Skin of body (tissue), 3 donors: ENCODE measurements at places on chromosomes 6 and 20. TPM values are rescaled to one million over a fixed set of nuclear protein-coding genes. Genes with fewer than 3 reads are reported as not detected.

DNA sequence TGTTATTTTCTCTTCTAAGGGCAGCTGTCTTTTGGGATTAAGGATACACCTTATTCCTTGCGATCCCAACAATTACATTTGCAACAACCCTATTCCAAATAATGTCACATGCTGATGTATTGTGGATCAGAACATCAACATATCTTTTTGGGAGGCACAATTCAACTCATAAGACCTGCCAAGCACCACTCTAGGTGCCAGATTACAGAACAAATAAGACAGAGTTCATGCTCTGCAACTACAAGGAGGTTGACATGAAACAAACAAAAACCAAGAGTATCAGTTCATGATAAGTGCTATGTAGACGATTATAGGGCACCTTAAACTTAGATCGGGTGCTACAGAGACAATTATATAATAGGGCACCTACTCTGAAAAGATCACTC lies 203.2 kb upstream of the SGK1 start:
- no peak for DNase-seq

GRCh38 chr6:142728364-142728763 lies 216.6 kb downstream of the HIVEP2 start:
- no peak for DNase-seq

DNA sequence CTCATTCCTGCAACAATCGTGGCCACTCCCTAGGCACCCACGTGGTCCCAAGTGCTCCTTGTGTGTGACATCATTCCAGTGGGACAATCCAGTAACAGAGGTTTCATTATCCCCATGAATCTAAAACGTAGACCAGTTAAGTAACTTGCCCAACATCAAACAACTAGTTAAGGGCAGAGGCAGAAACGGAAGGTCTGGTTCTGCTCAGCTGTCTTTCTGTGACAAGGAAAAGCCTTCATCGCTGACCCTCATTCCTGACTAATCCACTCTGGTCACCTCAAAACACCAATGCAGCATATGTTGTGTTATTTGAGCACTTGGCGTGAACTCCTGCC lies 261.4 kb upstream of the JARID2 start:
- no peak for DNase-seq

- DNase-seq, result no peak
These were observed 50.3 kb downstream of the TRPC4AP start for GRCh38 chr20:35042268-35042667.

The MUCL3 gene
- not detected for total RNA-seq

The NOTCH4 gene
- 8.1 TPM for total RNA-seq

The DEF6 gene
- total RNA-seq, result 10.9 TPM

The SLC2A4RG gene
- 21.5 TPM for total RNA-seq

The UNC5CL gene
- 0.30 TPM for total RNA-seq

DNA sequence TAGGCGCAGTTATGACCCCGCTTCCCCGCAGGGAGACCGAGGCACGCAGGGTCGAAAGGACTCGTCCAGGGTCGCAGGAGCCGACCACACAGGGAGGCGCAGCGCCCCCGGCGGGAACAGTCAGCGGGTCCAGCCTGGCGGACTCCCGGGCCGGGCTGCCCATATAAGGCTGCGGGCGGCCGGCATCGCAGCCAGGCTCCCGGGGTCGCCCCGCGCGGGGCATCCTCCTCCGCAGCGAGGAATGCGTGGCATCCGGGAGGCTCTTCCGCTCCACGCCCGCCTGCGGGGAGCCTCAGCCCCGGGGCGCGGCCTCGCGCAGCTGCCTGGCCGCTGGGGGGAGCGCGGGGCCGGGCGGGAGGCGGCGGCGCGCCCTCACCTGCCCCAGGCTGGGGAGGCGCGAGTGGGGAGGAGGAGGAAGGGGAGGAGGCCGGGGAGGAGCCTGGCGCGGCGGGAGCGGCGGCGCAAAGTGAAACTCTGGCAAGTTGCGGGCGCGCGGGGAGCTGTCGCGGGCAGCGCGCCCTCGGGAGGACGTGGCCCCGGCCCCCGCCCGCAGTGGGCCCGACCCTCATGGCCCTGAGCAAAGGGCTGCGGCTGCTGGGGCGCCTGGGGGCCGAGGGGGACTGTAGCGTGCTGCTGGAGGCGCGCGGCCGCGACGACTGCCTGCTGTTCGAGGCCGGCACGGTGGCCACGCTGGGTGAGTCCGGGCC lies at the start of gene SYNJ2:
SYNJ2 (plus strand) TSS at position 469 of the 707 bp plus-strand sequence; CDS start at position 568, 99 bp downstream.
- DNase-seq, result peak; percentile 41

The GSTA2 gene
- not detected for total RNA-seq

DNA sequence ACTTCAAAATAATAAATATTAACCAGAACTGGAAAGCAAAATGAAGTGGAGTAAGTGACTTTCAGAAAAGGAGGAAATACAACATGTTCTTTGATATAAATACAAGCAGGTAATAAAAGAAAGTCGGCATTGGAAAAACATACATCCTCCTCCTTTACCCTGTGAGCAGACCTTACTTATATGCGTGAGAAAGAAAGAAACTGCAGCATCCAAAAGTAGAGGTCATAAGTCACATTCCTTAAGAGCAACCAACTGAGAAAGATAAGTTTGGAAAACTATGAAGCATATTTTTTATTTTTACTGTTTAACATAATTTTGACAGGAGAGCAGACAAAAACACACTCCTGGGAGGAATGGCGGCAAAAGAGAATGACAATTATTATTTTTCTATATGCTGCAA lies 155.5 kb downstream of the HACE1 start:
- DNase-seq, result no peak

DNA sequence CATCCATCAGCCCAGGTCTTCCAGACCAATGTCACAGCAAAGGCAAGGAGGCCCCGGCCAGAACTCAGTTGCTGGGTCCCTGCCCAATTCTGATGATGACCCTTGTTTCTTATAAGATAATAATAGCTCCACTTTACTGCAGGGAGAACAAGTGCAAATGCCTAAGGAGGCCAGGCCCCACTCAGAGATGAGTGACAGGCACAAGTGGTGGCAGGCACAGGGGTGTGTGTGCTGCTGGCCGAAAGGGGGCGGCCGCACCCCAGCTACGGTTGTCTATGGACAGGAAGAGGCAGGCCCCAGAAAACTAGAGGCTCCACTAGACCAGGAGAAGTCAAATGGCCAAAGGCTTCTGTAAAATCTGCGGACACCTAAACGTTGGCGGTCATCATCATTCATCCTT lies 28.6 kb downstream of the GNAS-AS1 start:
- no peak for DNase-seq

DNA sequence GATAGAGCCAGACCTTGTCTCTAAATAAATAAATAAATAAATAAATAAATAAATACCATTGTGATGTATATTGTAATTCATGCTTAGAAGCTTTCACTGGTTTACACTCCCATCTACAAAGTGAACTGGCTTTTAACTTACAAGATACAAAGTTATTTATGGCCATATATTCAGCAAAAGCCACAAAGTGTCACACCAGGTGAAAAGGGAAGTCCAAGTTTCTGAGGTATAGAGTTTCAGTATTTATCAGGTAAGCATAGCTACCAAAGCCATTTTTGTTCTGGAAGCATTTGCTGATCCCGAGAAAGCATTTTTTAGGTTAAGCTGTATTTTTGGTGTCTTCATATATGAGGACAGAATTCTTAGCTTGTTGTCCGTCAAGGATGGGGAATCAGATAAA lies 22.1 kb upstream of the PKIG start:
- DNase-seq, result no peak

DNA sequence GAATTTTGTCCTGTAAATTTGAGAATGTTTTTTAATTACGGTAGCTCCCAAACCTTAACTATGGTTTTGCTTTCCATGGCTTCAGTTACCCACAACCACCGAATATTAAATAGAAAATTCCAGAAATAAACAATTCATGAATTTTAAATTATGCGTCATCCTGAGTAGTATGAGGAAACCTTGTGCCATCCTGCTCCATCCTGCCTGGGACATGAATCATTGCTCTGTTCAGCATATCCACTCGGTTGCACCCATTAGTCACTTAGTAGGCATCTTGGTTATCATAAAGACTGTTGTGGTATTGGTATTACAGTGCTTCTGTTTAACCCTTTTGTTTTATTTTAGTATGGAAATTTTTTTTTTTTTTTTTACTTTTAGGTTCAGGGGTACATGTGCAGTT lies 39.7 kb downstream of the KCNS1 start:
- no peak for DNase-seq

The TMEM239 gene
- total RNA-seq, result not detected

DNA sequence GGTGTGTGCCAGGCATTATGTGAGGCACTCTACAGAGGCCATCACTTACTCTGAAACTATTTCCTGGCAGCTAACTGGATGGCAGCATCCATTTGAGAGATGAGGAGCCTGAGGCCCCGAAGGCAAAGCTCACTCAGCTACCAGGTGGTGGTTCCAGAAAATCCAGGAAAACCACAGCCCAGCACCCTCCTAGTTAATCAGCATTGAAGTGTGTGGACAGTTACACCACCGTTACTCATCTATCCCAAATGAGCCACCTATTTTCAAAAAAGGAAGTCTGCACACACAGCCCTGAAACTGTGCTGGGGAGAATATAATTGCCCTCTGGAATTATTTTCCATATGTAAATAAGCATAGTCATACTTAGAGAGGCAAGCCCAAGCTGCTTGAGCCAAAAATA lies 67.4 kb downstream of the CNBD2 start:
- DNase-seq, result no peak

DNA sequence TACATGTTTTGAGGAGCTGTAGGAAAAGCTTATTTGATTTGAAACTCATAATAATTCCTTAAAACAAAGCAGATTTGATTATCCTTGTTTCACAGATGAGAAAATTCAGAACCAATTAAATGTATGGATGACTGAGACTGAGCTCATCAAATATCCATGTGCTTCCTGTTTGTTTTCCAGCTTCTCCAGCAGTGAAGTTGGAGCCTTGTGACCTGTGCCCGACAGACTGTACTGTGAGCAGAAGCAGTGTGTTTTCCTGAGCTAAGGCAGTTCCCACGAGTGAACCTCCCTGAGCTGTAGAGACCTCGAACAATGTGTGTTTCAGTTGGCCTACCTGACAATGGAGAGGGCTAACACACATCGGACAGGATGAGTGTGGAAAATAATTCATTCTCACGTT lies 599.5 kb upstream of the NRSN1 start:
- no peak for DNase-seq

The EYA2 gene
- total RNA-seq, result 0.59 TPM

The MTFR2 gene
- 0.89 TPM for total RNA-seq

The ULBP2 gene
- total RNA-seq, result 0.89 TPM

- DNase-seq, result no peak
These were observed 78.0 kb downstream of the VEGFA start for GRCh38 chr6:43847741-43848630.

- no peak for DNase-seq
These were observed 62.9 kb downstream of the MRPL14 start for GRCh38 chr6:44064089-44064947.

The SGK2 gene
- 8.3 TPM for total RNA-seq

The GHRH gene
- not detected for total RNA-seq

The PTPN1 gene
- total RNA-seq, result 15.5 TPM

- DNase-seq, result no peak
These were observed 30.3 kb downstream of the CEBPB start for GRCh38 chr20:50220894-50221365.

The PTCRA gene
- total RNA-seq, result not detected

- no peak for DNase-seq
These were observed 396.7 kb downstream of the HACE1 start for GRCh38 chr6:104462811-104463599.

DNA sequence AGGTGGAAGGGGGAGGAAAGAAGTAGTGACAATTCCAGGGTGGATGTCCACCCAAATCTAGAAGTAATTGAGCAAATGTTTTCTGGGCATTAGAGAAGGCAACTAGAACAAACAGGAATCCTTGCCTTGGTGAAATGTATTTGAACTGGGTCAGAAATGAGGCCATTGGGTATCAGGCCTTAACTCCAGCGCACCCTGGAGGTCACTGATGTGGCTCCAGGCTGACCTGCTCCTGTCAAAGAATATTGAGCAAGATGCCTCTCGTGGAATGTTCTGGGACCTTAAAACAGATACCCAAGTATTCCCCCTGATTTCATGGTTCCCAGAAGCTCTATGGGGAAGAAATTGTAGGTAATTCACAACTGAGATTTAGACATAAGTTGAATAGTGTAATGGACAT lies 6.9 kb downstream of the HLA-DPB1 start:
- peak; percentile 5 for DNase-seq

- peak; percentile 14 for DNase-seq
These were observed 40.5 kb downstream of the SLC22A1 start for GRCh38 chr6:160162030-160162566.

The KLC4 gene
- 15.6 TPM for total RNA-seq

The ANKEF1 gene
- total RNA-seq, result 1.3 TPM

DNA sequence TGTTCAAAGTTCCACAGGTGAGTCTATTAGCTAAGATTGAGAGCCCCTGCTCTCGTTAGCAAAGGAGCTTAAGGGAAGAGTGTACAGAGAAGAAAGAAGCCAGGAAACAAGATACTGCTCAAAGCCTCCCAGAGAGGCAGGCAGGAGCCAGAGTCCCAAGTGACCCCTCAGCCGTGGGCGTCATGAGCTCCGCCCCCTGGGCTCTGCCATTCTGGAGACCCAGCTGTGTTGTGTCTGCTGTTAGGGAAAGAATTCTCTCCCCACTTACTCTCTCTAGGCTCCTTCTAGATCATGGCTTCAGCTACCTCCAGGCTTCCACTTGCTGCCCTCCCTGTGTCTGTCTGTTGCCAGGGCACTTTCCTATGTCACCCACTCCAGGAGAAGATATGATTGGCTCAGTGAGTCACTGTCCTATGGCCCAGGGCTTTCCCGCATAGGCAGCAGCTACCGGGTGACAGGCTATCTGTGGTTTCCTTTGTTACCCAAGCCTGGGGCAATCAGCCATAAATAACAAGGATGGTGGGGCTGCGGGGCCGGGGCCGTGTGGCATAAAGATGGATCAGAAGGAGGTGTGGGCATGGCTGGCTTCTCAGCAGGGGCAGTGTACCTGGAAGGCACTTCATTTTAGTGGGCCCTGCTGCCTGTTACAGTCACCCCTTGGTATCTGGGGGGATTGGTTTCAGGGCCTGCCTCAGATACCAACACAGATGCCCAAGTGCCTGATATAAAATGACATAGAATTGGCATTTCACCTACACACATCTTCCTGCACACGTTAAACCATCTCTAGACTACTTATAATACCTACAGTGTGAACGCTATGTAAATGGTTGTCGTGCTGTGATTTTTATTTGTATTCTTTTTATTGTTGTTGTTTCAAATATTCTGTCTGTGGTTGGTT lies 118.9 kb downstream of the ARMC2 start:
- no peak for DNase-seq

The ZNF311 gene
- total RNA-seq, result 1.5 TPM

GRCh38 chr20:2010533-2010932 lies 16.7 kb upstream of the PDYN start:
- no peak for DNase-seq

DNA sequence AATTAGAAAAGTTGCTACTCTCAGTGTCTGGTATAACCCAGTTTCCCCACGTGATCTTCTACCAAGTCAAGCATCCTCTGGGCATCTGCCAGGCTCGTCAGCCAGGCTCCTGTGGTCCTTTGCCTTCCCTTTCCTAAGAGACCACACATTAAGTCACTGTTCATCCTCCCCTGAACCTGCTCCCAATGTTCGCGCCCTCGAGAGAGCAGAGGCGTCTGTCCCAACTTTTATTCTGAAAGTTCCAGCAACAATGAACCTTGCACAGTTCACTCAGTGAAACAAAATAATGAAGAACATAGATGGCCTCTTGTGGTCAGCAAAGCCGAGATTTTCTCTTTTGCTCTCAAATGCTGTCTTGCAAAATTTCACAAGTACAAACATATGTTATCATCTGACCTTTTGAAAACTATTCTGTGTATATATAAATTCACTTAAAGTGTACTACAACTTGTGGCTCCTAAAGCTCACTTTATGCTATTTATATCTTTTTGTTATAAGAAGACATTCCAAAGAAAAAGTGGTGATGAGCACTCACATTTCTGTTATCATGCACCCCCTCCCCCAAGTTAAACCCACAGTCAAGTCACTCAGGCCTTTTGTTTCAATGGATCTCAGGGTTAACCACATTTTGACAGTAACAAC lies 39.2 kb upstream of the NHSL1 start:
- DNase-seq, result peak; percentile 61
